ENCODE measurements at places on chromosomes 11 and 22.

- peak; percentile 1 for DNase-seq
Observed at GRCh38 chr11:36149538-36150242, 139.5 kb downstream of the COMMD9 start.

DNA sequence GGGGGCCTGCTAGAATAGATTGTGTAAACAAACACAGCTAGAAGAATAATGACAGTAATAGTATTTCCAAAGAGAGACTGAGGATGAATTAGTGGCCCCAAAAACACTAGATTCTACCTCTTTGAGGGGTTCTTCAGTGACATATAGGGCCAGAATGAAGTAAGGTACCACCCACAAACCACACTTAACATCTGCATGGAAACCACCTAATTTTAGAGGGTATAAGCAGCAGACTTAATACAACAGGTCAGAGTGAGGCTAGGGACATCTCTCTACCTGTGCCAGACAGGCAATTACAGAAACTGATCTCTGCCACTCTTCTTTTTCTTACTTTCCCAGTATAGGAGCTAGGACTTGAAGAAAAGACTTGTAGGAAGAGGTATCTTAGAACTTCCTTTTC lies 20.1 kb downstream of the ELP4 start:
- DNase-seq, result no peak

GRCh38 chr22:37254209-37254866 lies 10.3 kb upstream of the RAC2 start:
- DNase-seq, result no peak

GRCh38 chr11:55795256-55795655 lies at the start of gene OR5D14:
Gene OR5D14 (plus strand): TSS chr11:55795556. CDS start chr11:55795556, 0 bp downstream.
- no peak for DNase-seq

- DNase-seq, result no peak
Observed at GRCh38 chr11:103942646-103943045, 93.8 kb upstream of the DDI1 start.

GRCh38 chr11:43784866-43785265 lies 95.8 kb upstream of the ALKBH3 start:
- DNase-seq, result no peak

DNA sequence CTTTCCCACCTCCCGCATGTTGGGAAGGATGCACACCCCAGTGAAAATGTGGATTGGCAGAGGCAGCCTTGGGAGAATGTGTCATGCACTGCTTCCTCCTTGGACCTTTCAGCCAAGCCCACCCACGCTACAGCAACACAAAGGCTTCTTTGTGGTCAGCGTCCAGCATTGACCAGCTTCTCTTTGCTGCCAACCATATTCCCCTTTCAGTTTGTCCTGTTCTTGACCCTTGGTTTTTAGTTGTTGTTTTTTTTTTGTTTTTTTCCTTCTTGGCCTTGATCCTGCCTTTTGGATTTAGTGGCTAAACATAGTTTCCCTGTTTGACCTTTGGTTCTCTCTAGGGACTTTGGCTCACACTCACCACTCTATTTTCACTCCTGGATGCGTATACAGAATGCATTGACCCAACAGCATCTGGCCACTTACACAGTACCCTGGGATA lies 573.6 kb downstream of the INSC start:
- no peak for DNase-seq

GRCh38 chr11:132045107-132045506 lies 674.7 kb downstream of the NTM start:
- no peak for DNase-seq

All from stimulated activated CD4-positive, alpha-beta T cell treated with anti-CD3 and anti-CD28 coated beads, TNF-alpha, amount 100 ng/mL, for 1 hour (primary cell).